ENCODE measurements at places on chromosomes 1 and 21.

- DNase-seq, result no peak
Observed at GRCh38 chr1:37630426-37631028, 4.2 kb downstream of the RSPO1 start.

DNA sequence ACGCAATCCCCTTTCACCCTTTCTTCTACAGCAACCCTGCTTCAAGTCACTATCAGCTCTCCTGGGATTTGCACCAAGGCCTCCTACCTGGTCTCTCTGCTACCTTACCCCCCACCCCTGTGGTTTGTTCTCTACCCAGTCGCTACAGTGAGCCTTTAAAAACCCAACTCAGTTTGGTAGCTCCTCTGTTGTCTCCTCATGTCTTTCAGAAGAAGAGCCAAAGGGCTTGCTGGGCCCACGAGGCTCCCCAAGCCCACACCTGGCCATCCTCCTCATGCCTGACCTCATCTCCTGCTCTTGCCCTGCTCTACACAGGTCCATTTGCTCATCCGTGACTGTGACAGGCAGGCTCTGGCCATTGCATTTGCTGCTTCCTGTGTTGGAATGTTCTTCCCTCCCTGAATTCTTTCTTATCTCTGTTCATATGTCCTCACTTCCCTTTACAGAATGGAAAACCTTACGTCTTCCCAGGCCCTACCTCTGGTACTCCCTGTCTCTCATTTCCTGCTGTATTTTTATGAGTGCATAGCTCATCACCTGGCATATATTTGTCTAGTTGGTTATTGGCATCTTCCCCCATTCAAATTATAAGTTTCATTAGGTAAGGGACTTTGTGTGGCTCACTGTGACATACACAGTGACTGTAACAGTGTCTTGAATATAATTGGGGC lies 3.3 kb downstream of the RGS16 start:
- DNase-seq, result no peak

DNA sequence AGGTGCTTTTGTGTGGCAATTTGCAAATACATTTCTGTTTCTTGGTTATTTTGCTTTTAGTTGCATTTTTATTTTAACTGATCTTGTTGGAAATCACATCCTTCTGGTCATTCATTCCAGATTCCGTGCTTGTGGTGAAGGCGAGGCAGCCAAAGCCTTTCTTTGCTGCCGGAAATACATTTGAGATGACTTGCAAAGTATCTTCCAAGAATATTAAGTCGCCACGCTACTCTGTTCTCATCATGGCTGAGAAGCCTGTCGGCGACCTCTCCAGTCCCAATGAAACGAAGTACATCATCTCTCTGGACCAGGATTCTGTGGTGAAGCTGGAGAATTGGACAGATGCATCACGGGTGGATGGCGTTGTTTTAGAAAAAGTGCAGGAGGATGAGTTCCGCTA lies 34.8 kb upstream of the CD101 start:
- DNase-seq, result no peak

GRCh38 chr21:15466329-15466728 lies 263.5 kb upstream of the USP25 start:
- no peak for DNase-seq

DNA sequence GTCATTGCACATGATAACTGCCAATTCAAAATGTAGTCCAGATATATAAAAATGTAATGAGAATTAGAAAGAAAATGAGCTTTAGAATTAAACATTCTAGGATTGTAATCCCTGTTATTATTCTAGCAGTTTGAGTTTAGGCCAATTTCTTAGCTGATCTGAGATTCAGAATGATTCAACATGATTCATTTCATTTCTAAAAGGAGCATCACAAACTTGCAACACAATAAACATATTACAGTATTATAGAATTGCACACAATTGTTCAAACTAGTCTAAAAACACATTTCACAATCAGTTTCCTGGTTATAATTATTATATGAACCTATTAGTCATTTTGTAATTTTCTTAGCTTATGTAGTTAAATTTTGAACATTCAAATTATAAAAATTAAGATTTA lies 43.3 kb upstream of the TSHB start:
- no peak for DNase-seq

DNA sequence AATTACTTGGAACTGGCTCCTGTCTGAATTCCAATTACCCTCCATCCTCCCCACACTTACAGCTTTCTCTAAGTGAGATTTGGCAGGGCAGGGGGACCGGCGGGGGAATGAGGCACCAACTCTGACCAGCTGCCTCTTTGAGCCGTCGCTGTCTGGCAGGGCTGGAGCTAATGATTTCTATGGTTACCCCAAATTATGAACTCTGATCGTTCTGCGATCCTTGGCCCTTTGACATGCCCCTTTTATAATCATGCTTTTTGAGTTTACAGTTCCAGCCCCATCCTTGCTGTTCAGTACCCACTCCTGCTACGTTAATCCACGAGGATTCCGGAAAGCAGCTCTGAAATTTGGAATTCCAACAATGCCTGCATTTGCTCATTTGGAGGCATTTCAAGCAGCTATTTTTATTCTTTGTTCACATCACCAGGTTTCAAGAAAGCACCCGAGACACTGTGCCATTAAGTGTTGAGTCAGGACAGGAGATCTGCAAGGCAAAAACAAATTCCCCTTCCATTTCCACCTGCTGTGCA lies 54.6 kb upstream of the LBR start:
- no peak for DNase-seq

DNA sequence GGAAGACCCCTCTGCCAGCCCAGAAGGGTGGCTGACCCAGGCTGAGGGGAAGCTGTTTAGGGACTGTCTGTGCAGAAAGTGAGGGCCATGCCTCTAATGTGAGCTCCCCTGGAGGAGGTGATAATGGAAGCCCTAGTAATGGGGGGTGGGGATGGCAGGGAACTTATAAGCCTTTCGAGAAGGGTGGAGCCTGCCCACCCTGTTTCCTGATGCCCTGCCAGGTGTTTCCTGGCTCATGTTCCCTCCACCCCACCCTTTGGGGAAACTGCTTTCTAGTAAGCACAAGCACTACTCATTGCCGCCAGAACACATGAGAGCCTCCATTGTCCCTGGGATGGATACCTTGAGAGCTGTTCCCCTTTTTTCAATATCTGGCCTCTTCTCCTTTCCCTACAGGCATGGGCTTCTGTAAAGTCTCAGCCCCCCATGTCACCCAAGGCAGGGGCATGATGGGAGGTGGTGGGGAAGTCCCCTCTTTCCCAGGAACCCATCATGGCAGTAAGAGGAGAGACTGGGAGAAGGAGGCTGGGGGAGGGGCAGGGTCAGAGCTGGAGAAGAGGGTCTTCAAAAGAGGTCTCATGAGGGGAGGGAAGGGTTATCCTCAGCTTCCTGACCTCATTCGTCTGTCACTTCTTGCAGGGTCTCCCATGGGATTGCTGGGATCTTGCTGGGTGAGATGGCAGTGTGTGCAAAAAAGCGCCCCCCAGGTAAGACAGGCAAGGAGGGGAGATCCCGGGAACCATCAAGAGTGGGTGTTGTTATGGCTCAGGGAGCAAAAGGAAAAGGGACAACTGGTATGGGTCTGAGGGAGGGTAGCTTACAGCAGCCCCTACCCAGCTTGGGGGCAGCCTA lies 2.4 kb downstream of the ATP8B2 start:
- no peak for DNase-seq

DNA sequence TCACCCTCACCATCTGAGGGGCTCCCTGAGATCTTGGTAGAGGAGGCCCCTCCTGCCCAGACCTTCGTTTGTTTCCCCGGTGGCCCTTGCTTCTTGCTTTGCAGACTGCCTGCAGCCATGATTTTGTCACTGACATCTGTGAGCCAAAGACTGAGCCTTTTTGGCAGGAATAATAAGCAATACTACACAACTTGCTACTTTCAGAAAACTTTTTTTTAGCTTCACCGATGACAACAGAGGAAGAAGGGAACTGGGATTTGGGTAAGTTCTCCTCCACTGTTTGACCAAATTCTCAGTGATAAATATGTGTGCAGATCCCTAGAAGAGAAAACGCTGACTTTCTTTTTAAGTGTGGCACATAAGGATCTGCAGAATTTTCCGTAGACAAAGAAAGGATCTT lies 11.7 kb upstream of the CD101 start:
- no peak for DNase-seq

DNA sequence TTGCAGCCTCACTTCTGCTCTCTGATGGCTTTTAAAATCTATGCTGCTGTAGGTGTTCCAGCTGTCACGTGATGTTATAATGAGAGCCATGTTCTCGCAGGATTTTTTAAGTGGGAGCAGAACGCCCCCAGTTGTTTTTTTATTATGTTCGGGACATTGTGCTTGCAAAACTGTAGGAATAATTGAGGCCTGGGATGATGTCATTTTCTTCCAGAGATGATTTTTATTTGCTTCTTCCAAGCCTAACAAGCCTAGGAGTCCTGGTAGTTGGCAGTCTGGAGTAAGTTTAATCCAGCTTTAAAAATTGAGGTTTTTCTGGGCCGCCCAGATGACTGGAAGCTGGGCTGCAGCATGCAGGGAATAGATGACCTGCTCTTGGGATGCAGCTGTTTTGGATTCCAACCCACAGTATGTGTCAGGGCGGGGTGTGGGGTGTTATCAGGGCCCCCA lies 34.6 kb upstream of the CHIT1 start:
- no peak for DNase-seq

GRCh38 chr1:208031316-208031931 lies 120.5 kb upstream of the CD34 start:
- DNase-seq, result no peak

GRCh38 chr1:11105586-11105985 lies 5.9 kb upstream of the EXOSC10 start:
- no peak for DNase-seq

DNA sequence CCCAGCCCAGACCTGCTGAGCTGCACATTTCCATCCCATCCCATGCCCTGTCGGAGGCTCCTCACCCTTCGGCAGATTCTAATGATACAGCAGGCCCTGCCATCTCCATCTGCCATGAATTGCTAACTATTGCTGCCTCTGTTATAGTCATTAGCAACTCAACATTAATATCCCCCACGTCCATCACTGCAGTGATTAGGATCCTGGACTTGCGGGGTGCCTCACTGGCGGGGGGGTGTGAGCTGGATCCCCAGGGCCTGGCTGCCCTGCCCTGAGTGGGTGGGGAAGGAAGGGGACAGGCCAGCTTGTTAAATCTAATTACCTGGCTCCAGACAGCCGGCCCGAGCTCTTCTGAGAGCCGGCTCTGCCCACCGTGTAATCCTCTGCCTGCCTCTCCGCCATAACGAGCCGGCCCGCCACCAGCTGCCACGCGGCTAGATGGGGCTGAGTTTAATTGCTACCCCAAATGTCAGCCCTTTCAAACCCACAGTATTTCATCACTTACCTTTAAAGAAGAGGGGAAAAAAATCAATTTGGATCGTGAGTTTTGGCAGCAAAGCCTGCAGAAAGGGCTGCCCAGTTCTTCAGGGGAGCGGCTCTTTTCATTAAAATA lies 227.3 kb upstream of the CSF3R start:
- no peak for DNase-seq

GRCh38 chr1:99579691-99580172 lies 66.2 kb upstream of the PALMD start:
- no peak for DNase-seq

DNA sequence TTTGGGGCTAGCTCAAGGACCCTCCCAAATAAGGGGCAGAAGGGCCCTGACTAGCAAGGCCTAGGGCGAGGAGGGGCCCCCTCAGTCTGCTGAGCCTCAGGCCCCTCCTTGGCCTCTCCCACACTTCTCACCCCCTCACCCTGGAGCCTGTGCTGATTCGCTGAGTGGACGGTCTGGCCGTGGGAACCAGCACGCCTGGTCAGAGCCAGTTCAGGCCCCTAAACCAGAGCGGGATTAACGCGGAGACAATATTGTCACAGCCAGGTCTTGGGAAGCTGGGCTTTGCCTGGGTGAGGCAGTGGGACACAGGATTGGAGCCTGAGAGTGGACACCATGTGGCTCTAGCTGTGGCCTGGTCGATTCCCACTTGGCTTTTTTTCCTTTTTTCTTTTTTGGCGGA lies 4.8 kb upstream of the FBLIM1 start:
- DNase-seq, result no peak

DNA sequence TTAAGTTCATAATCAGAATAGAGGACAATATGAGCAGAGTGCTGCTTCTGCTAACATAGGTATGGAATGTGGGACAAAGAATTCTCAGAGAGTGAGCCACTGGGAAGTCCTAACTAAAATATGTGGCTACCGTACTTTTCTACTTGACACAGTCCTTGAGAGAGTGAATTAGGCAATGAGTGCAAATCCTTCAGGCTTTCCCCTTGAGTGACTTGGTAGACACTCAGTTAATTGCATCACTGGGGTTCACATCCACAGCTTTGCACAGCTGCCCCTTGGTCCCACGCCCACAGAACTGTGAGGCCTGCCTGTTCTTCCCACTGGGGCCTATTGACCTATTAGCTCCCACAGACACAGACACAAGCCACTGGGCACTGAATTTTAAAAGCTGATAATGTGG lies 40.5 kb upstream of the PAXBP1 start:
- no peak for DNase-seq

DNA sequence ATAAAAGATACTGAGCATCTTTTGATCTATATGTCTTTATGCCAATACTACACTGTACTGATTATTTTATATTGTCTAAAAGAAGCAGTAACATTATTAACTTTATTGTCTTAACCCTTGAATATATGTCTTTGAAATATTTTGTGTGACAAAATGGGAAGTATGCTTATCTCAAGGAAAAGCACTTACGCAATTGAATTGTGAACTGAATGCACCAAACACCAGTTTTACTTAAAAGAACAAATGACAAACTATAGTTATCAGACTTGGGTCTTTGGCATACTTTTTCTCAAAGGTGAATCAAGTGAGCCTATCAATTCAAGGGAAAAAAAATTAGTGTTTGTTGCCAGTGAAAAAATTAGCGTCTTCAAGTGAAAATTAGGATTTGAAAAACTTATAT lies 9.2 kb upstream of the SLC6A9 start:
- no peak for DNase-seq

DNA sequence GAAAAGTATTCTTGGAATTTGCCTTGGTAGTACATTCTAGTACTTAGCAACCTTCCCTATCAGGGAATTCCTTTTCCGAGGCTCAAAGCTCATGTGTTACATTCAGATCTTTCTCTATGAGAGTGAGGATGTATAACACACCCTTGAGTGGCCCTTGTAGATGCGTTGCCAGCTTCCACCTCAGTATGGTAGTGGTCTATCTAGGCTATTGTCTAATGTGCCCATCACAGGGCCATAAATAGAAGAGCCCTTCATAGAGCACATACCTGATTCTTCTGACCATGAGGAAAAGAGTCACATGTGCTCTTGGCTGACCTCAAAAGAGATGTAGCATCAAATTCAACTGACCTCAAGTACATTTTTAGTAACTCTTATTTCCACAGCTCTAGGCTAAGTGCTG lies 14.0 kb upstream of the ZC3H11B start:
- DNase-seq, result no peak

GRCh38 chr1:163241746-163242145 lies 39.0 kb upstream of the RGS5 start:
- no peak for DNase-seq

- no peak for DNase-seq
Observed at GRCh38 chr1:227042292-227042691, 102.2 kb downstream of the COQ8A start.

GRCh38 chr21:42766739-42767560 lies 112.4 kb downstream of the WDR4 start:
- DNase-seq, result no peak
